ENCODE measurements at places on chromosomes 12 and 14.
A peak's percentile ranks its signal among the peaks of the same experiment; 100 is the strongest.

GRCh38 chr12:29750131-29750927, 33.4 kb downstream of the TMTC1 start:
- no peak for DNase-seq

DNA sequence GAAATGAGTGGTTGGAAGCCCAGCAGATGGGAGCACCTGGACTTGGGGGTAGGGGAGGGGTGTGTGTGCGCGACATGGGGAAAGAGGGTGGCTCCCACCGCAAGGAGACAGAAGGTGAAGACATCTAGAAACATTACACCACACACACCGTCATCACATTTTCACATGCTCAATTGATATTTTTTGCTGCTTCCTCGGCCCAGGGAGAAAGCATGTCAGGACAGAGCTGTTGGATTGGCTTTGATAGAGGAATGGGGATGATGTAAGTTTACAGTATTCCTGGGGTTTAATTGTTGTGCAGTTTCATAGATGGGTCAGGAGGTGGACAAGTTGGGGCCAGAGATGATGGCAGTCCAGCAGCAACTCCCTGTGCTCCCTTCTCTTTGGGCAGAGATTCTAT, 9.2 kb downstream of the GABARAPL1 start:
- DNase-seq, result no peak

- DNase-seq, result no peak
Observed at GRCh38 chr12:113819495-113819894, 146.6 kb downstream of the RBM19 start.

- no peak for DNase-seq
Observed at GRCh38 chr12:50351120-50352043, 45.0 kb downstream of the FAM186A start.

DNA sequence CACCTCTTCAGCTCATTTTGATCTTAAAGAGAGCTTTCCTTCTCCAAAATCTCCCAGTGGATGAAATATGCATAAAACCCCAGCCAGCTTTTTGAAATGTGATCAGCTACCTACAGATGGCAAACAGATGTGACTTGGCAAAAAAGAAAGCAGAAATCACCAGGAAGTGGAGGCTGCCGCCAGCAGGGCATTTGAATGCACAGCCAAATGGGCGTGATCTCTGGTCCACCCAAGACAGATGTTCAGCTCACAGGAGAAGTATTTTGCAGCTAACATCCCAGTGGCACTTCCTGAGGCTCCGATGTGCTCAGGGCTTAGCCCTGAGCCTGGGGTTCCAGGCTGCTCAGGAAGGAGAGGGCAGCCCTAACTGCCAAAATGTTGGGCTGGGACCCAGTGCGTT, 78.3 kb downstream of the LGMN start:
- DNase-seq, result peak; percentile 48

DNA sequence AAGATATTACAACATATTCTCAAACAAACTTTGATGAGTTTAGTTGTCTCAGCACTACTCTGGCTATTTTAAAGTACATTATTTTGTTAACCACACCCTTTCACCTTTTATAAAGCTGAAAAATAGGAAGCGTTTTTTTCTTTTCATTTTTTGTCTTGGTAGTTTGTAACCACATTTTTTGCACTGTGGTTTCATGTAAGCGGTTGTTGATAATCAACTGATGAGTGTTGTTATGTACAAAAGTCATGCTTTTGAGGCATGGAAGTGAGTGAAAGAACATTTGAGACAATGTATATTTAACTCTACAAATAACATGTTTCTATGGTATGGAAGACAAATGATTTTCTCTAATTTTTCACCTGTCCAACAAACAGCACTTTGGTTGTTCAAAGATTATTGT, 52.1 kb upstream of the ATP2B1 start:
- DNase-seq, result no peak

DNA sequence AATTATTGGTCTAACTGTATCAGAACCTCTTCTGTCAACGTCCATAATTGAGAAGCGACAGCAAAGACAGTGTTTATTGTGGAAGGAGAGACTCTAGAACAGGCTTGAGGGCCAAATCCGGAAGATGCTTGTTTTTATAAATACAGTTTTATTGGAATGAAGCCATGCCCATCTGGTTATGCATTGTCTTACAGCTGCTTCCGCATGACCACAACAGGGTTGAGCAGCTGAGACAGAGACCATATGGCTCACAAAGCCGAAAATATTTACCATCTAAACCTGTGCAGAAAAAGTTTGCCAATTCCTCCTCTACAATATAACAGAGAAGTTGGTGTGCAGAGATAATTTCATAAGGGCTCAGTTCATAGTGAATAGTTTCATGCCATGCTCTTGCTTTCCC, 24.5 kb downstream of the PRKAB1 start:
- DNase-seq, result no peak

GRCh38 chr12:68675101-68675842, 11.5 kb upstream of the NUP107 start:
- DNase-seq, result no peak

DNA sequence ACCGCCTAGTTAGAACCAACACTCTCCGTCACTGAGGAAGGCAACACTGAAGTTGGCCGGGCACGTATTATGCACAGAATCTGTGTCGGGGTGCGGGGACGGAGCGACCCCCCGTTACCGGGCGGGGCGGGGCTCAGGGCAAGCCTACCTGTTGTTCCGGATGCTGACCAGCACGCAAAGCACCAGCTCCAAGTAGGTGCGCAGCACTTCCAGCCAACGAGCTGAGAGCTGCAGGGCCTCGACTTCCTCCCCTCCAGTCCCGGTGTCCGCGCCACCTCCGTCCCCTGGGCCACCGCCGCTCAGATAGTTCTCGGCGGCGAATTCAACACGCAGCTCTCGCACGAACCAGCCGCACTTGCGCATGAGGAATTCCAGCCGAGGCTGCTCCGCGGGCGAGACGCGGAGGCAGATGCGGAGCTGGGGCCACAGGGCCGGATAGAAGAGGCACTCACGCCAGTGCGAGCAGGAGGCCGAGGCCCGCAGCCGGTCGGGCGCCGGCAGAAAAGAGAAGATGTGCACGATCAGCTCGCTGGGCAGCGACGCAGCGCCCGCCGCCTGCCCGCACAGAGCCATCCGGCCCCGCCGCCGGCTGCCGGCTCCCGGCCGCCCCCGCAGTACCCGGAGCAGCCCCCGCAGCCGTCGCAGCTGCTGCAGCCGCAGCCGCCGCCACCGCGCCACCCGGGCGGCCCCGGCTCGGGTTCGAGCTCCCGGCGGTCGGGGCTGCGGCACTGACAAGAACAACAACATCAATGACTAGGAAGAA, 636 bp downstream of the FBXO33 start:
- peak; percentile 54 for DNase-seq

GRCh38 chr12:8108808-8109398, 14.5 kb upstream of the CLEC4A start:
- DNase-seq, result peak; percentile 65

DNA sequence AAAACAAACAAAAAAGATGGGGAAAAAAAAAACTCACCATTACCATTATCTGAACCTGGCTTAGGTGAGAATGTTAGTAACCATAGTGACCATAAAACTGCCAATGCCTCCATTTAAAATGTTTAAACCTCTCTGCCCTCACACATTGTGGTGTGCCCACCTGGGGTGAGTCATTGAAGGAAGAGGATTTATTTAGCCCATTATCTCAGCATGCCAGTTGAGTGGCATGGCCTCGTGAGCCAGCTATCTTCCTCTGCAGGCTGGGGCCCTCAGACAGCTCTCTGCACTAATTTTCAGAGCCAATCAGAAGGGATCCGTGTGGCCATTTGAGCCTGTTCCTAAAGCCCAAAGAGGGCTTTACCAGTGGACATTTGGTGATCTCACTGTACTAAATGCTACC, 81.8 kb upstream of the CCDC198 start:
- DNase-seq, result no peak

GRCh38 chr12:21950649-21951048, 9.4 kb upstream of the ABCC9 start:
- DNase-seq, result no peak

DNA sequence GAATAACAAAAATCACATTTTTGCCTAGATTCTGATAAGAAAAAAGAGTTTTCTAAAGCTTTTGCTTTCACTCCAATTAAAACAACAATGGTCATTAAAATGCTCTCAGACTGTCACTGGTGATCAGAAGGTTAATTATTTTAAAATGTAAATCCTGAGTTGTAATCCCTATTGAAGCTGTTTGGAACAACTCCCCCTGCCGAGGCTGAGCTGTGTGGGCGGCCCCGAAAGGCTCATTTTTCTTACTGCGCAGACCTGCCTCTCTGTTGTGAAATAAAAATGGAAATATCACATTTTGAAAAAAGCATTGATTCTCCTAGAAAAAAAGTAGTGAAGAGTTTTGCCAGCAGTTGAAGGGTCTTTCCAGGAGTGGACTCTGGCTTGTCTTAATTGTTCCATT, 174.8 kb upstream of the CDKN3 start:
- no peak for DNase-seq

DNA sequence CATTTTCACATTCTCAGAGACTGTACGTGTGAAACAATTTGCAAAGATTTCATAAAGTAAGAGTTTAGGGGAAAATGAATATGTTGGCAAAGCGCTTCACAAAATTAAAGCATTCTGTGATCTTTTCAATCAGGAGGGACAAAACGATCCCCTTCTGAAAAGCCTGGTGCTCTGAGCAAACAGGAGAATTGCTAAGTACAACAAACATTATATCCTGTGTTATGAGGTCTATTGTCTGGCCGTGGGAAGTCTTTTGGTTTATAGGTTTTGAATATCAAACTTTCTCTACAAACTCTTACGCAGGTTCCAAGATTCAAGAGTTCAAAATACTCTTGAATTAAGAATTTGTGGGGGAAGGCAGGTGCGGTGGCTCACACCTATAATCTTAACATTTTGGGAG, 7.2 kb upstream of the FOXN3 start:
- DNase-seq, result no peak
